A549 treated with GW870086 at 1 μM for 4 hours (cell line): ENCODE measurements at places on chromosomes 1 and 21. TPM values are rescaled to one million over a fixed set of nuclear protein-coding genes. Genes with fewer than 3 reads are reported as not detected.

The TDRD10 gene
- 0.07 to 0.16 TPM (median 0.08 TPM) in 3 of 5 replicates, not detected in the others for total RNA-seq

The FCAMR gene
- not detected in 5 replicates for total RNA-seq

The LEFTY1 gene
- 0.50 to 1.1 TPM (median 0.68 TPM) in 5 replicates for total RNA-seq

The ARV1 gene
- 21.2 to 26.9 TPM (median 26.0 TPM) in 5 replicates for total RNA-seq

The PLEKHG5 gene
- 2.9 to 5.2 TPM (median 3.9 TPM) in 5 replicates for total RNA-seq

The MPL gene
- 0.07 to 0.30 TPM in 2 of 5 replicates, not detected in the others for total RNA-seq

The TNFRSF18 gene
- 0.14 to 0.19 TPM in 2 of 5 replicates, not detected in the others for total RNA-seq

The CFHR2 gene
- total RNA-seq: not detected in 5 replicates

The OR2T33 gene
- total RNA-seq: not detected in 5 replicates

The THBS3 gene
- 6.0 to 10.7 TPM (median 8.4 TPM) in 5 replicates for total RNA-seq

The IQGAP3 gene
- total RNA-seq: 12.2 to 18.5 TPM (median 15.3 TPM) in 5 replicates

The AQP10 gene
- total RNA-seq: not detected in 5 replicates

The CEP85 gene
- total RNA-seq: 10.3 to 13.3 TPM (median 12.5 TPM) in 5 replicates
